Astrocyte (in vitro differentiated cells and primary cell): ENCODE measurements at places on chromosomes 16 and 17. TPM values are rescaled to one million over a fixed set of nuclear protein-coding genes. Genes with fewer than 3 reads are reported as not detected.

The KCNH6 gene
- not detected in 2 replicates for total RNA-seq

The CDH1 gene
- total RNA-seq = 10.7 and 23.8 TPM in 2 replicates

The MYH8 gene
- 0.10 TPM in 1 of 2 replicates, not detected in the other for total RNA-seq

The IKZF3 gene
- 0.34 and 0.41 TPM in 2 replicates for total RNA-seq

- H3K4me1 ChIP-seq = peaks cover 2% of the 10 kb centered on the region
- no peak overlapping the region for H3K4me3 ChIP-seq
- H3K36me3 ChIP-seq = no peaks in the 10 kb centered on the region
- H3K27ac ChIP-seq = no peak overlapping the region
- H3K27me3 ChIP-seq = peaks cover 60% of the 10 kb centered on the region
These were observed 14.6 kb downstream of the ALOX12B start for GRCh38 chr17:8072729-8073461.

DNA sequence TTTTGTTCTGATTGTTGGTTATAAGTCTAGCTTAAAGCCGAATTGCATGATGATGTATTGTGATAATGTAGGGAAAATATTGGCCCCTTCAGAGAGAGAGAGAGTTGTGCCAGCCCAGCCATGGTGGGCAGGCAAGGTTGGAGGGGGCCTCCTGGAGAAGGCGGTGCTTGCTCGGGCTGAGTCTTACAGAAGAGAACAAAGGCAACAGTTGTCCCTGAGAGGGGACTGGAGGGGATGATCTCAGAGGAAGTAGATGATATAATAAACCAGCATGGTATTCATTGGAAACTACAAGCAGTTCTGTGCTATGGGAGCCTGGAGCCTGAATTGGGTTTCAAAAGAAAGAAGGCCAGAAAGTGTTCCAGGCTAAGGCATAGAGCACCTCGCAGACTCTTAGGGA is 173.8 kb downstream of the RPTOR start:
- no peak overlapping the region for H3K4me3 ChIP-seq
- DNase-seq = no peak
- H3K36me3 ChIP-seq = no peaks in the 10 kb centered on the region
- peaks cover 18% of the 10 kb centered on the region for H3K4me1 ChIP-seq
